ENCODE measurements at places on chromosomes 4 and X.

GRCh38 chr4:186981161-186981560 is 257.5 kb upstream of the FAT1 start:
- no peak for DNase-seq

- DNase-seq, result no peak
Measured at GRCh38 chr4:13430834-13431568, 53.1 kb downstream of the RAB28 start.

DNA sequence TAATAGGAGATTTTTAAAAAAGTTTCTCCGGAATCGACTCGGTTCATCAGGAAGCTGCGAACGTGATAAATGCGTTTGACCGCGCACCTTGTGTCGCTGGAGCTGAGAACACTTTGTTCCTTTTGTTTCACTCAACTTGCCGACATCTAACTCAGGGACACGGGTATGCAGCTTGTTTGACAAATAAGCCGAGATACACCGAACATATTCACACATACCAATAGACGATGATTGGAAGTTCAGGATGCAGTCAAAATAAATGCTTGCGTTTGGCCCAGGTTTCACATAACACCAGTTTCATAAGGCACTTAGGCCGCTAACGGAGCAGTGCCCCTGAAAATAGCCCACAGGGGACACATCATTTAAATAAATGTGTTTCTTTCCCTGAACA is 932 bp upstream of the SHISA3 start:
- no peak for DNase-seq

DNA sequence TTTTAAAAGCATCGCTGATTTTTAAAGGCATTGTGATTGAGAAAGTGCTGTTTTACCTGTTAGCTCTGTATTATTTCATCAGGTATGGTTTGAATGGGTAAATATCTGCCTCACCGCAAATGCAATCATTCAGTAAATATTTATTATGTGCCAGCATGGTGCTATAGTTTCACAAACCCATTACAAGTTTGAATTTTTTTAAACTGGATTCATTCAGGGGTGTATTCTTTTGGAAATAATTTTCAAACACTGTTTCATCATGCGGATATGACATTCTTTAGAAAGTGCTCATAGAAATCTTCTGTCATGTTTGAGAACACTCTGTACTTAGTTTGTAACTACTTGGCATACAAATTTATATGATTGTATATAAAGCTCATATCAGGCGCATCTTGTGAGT is 37.2 kb downstream of the LIMCH1 start:
- no peak for DNase-seq

DNA sequence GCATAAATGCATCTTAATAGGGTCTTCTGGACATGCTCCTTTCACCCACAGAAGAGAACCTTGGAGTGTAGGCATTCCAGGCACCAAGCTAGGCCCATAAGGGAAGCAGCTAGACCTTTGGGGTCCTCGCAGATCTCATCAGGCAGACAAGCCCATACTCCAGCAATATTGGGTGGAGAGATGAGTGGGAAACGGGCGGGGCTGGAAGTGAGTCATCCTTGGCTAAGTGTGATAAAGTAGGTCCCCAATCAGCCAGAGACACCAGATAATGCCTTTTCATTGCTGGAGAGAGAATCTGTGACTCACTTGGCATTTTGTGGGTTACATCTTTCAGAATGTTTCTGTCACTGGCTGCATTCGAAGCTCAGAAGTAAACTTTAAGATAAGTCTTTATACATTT is 133.3 kb upstream of the MBNL3 start:
- DNase-seq, result peak; percentile 0

DNA sequence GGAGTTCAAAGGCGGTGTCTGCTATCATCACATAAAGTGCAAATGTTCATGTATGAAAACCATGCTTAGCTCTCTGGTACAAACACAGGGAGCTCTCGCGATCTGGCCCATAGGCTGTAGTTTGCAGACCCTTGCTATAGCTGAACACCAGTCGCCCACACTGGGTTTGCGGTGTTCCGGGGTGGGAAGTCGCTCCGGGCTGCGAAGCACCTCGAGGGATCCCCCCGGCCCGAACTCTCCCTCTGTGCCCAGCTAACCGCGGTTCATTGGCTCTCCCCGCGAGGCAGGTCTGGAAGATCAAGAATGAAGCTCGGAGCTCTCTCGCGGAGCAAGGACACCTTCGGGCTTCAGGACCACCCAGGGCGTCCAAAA is 341 bp upstream of the PRPS2 start:
- no peak for DNase-seq

DNA sequence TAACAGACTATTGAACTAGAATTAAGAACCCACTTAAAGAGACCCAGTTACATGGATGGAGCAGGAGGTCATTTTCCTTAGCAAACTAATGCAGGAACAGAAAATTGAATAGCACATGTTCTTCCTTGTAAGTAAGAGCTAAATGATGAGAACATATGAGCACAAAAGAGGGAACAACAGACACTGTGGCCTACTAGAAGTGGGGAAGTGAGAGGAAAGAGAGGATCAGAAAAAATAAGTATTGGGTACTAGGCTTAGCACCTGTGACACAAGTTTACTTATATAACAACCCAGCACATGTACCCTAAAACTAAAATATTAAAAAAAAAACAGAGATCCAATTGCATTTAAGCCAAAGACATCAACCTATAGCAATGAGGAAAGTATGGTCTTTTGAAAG is 26.2 kb downstream of the ARAP2 start:
- DNase-seq, result no peak

- no peak for DNase-seq
Measured at GRCh38 chr4:143575331-143575730, 61.8 kb downstream of the SMARCA5 start.

DNA sequence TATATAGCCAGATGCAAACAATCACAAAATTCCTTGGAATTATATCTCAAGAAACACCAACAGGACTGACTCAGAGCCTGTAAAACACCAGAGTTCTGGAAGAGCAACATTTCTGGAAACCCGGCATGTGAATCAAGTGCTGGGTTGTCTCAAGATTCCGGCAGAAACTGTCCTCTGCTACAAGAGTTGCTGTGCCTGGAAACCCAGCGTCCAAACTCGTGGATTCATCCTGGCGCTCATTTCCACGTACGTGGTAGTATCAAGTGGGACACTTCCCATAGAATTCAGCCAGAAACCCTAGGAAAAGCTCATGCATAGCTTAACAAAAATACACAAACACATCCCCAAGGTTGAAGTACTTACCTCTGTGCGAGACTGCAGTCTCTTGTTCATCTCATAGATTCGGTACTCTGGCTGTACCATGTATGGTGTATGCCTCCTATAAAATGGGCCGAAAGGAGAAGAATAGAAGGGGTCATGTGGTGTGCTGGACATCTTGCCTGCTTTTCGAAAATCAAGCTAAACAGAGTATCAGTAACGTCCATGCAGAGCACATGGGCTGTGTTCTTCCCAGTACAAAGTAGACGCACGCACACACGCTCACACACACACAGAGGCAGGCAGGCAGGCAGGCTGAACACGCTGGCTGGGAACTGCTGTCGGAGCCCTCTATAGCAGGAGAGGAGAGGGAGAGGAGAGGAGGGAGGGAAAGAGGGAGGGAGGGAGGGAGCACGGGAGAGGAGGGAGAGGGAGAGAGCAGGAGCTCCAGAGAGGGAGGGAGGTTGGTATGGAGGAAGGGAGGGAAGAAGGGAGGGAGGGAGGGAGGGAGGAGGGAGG is at the start of gene LDB2:
LDB2 (minus strand) TSS at position 655 of the 837 bp plus-strand sequence.
- DNase-seq, result no peak

DNA sequence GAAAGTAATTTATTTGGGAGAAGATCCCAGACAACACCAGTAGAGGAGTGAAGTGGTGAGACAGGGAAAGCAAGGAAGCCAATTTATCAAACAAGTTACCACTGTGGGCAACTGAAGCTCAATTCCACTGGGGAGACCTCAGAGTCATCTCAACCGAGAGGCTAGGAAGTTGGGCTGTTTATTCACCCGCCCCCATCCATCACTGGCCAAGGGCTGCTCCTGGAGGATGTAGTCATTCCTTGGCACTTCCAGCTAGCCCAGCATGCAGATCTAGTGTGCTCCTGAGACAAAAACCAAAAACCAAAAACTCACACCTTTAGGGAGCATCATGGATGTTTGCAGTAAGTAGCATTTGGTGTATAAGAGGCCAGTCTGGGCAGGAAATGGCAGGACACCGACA is 47.0 kb downstream of the RAI2 start:
- no peak for DNase-seq

GRCh38 chr4:10666616-10667015 is 18.0 kb downstream of the CLNK start:
- no peak for DNase-seq

DNA sequence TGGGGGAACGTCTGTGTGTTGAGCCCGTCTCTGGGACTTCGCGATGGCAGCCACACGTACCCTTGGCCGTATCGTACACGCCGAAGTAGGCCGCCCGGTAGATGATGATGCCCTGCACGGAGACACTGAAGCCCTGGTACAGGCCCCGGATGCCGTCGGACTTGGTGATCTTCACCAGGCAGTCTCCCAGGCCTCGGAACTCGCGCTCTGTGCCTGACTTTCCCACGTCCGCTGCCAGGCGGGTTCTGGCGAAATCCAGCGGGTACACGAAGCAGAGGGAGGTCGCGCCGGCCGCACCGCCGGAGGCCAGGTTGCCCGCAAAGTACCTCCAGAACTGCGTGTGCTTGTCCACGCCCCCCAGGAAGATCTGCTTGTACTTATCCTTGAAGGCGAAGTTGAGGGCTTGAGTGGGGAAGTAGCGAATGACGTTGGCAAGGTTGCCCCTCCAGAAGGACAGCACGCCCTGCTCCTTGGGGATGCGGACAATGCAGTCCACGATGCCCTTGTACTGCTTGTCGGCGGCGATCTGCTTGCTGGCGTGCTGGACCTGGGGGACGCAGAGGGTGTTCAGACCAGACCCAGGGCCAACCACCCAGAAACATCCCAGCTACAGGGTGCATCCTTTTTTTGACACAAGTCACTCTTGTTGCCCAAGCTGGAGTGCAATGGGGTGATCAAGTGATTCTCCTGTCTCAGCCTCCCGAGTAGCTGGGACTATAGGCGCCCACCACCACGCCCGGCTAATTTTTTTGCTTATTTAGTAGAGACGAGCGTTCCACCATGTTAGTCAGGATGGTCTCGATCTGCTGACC is 2.5 kb downstream of the SLC25A6 start:
- DNase-seq, result no peak

- no peak for DNase-seq
Measured at GRCh38 chr4:154727540-154727939, 16.3 kb upstream of the LRAT start.

DNA sequence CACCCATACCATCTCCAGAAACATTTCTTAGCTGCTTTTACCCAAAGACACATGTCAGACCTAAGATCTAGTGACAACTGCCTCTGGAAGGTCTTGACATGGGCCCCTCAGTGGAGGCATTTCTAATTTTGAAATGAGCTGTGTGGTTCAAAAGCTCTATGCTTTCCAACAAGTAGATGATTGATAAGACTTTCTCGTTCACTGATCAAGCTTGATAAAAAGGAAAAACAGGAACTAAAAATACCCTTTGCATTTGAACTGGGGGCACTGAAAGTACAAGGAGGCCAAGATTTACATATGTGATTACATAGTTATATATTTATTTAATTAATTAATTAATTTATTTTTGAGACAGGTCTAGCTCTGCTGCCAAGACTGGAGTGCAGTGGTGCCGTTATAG is 61.3 kb upstream of the SCOC start:
- DNase-seq, result no peak

- no peak for DNase-seq
Measured at GRCh38 chr4:6925357-6925836, 15.8 kb downstream of the TBC1D14 start.

DNA sequence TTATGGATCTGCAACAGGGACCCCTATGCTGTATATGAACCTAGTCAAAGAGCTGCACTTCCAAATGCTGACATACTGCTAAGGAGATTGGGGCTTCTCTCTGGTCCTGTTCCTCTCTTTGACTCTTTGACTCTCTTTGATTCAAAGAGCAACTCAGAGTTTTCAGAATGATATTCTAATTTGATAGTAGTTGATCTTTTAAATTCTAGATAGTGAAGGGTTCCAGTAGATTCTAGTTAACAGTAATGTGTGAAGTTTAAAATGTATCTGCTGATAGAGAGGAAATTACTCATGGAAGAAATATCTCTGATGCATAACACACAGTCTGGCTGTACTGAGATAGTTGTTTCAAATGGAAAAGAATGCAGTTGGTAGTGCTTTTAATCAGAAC is 239.1 kb downstream of the RASL11B start:
- DNase-seq, result no peak

DNA sequence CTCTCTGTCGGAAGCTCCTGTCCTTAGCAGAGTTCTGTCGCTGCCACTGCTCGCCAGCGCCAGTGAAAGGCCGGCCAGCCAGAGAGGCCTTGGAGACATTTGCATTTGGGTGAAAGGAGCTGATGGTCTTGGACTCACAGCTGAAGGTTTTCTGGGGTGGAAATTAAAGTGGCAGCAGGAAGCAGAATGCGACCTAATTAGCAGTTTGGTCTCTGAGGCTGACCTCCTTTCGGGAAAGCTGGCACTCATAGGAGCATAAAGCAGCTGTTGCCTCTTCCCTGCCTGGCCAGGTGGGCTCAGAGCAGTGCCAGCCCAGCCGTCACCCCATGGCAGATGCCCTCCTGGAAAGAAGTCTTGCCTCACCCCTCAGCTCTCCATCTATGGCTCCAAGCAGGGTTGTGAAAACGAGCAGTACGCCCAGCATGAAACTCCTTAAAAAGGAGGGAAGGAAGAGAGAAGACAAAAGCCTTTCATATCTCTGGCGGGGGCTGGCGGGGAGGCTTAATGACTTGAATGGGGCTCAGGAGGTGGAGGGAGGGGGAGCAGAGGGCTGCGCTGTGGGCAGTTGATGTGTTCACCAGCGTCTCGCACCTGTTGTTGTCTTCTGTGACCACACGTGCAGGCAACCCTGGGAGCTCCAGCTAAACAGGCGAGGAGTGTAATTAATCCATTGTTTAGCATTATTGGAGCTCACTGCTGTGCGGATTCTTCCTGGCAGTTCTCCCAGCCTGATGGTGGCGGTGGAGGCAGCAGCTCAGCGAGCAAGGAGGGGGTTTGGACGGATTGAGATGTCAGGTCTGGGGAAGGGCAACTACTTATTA is 264.0 kb downstream of the MID1IP1 start:
- no peak for DNase-seq

DNA sequence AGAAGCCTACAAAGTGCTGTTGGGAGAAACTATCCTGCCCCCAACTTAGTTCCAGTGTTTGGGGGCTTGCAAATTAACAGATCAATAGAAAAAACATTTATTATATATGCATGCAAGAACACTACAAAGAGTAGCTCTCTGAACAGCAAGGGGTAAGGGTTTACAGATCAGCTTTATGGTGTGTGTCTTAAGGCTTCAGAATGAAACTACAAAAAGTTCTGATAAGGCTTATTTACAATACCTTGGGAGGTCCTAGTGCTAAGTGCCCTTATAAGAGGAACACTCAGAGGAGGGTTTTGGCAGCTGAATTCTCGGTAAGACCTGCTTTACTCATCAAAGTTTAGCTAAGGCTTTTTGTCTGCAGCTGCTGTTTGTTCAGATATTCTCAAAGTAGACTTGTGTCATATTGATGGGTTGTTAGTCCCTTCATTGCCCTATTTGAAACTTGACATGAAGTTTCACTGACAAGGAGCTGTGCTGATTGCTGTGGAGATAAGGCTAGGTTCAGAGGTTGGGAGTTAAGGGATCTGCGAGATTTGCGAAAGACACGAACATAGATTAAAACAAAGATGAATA is 7.7 kb downstream of the ERVMER34-1 start:
- DNase-seq, result no peak
